Stimulated activated CD4-positive, alpha-beta T cell treated with anti-CD3 and anti-CD28 coated beads, Interleukin-1b, Interleukin-23, amount 100 ng/mL, for 1 hour (primary cell): ENCODE measurements at places on chromosomes 6 and 20.

DNA sequence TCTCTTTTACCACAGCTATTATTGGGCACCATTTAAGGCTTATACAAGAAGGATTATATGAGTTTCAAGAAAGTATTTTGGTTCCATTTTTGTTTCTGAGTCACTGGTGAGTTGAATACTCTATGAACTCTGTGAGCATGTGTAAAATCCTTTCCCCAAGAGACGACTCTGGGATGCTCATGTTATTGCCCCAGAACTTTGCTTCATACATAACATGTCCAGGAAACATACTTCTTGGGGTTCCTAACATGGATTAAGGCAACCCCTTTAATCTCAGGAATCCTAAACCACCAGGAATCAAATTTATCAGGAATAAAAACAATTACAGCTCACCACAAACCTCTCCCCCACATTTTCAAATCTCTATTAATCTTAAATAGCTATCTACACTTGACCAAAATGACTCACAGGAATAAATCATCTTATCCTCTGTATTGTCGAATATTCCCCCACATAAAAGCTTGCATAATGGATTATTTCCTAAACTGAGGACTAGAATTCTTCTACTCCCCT is 117.5 kb upstream of the COL21A1 start:
- no peak for DNase-seq

DNA sequence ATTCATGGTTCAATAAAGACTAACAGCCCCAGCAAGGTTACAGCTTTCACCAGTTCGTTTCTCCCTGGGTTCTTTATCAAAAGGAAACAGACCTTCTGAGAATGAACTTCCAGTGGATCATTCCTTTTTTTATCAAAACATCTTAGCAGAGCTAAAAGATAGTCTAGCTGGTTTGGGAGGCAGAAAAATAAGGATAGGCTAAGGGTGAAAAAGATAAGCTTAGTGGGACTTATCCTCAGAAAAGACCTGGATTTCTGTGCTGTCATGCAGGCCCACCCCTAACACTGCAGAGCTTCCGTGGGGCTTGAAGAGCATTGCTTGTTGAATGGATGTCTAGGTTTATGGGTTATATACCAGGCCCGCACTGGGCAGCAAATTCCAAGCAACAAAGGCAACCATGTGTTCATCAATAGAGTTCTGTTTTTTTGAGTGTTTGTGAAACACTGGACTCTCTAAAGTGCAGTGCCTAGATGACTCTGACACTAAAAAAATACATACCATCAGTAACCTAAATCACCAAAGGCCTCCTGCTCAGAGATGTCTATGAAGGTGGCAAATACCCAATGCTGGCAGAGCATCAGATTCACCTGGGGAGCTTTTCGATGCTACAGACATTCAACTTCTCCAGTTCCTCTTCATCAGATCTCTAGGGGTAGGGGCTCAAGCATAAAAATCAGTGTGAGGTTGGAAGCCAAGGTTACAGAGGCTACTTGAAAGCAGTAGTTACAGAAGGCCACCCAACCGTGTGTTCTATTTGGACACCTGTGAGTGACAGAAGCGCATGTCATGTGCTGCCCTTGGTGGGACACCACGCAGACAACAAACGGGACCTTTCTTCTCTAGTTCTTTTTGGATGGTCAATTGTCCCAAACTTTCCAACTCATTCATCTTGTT is 53.0 kb downstream of the TNFAIP3 start:
- DNase-seq: no peak

- no peak for DNase-seq
Measured at GRCh38 chr6:162719528-162719927, 8.0 kb downstream of the PRKN start.

GRCh38 chr6:13480631-13481501 is 6.5 kb downstream of the GFOD1 start:
- no peak for DNase-seq

DNA sequence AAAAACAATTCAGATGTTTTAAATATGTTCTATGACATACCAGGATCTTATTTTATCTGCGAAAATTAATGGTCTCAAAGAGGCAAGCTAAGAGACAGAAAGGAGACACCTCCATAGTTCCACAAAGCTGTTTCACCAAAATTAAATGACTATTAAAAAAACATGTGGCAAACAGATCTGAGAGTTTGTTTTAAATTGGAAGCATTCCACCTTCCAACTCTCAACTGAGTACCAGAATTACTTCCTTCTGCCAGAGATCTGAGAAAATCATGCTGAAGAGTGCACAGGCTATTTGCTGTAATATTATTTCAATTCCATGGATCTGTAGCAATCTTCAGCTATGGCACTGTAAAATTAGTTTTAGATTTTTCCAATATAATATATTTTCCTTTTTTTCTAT is 669.5 kb upstream of the MARCKS start:
- DNase-seq: no peak
